ENCODE measurements at places on chromosomes 2 and 18. TPM values are rescaled to one million over a fixed set of nuclear protein-coding genes. Genes with fewer than 3 reads are reported as not detected.

DNA sequence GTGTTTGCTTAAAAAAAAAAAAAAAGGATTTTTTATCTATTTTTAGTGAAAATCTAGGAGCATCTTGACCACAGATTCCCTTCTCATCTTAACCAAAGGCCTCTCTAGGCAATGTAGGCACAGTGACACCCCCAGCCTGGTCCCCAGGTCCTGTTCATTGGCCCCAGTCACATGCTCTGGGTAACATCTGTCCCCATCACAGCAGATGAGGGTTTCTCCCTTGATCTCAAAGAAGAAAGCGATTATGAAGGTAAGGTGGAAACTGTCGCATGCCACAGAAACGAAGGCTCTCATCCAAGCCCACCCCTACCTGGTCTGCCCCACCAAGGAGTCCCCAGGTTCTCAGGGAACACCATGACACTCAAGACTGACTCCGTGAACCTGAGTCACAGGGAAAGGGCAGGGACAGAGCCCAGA is 4.7 kb downstream of the HS6ST1 start:
- DNase-seq, result peak; percentile 60

DNA sequence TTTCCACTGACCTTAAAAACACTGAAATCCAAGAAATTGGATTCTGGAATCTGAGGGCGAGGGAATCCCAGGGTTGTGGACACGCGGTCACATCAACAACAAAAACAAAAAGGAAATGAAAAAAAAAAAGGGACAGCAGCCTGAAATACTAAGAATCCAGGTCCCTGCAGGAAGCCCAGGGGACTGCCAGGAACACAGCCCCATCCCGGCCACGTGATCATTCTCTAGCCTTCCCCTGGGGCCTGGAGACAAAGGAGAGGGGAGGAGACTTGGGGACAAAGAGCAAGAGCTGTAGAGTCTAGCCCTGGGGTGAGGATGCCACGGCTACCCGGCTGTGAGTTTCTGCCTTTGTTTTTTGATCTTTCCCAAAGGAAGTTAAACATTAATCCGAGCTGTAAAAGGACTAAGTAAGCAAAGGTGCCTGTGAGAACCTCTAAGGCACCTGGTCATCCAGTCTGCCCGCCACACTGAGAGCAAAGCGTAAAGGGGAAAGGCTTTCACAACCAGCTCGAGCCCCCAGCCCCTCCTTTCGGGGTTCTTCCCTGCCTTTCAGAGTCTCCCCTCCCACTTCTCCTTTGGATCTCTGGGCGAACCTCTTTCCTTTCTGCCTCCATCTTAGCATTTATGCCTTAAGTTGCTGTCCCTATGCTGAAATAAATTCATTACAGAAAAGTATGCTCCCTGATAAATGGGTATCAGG is 57.9 kb upstream of the MSH2 start:
- DNase-seq, result no peak

Gene RTP5
- total RNA-seq, result not detected

GRCh38 chr18:46917803-46918600 is 600 bp downstream of the KATNAL2 start:
- DNase-seq, result no peak

Gene CPLX4
- total RNA-seq, result not detected

- no peak for DNase-seq
Measured at GRCh38 chr2:65231892-65232477, 4.4 kb downstream of the ACTR2 start.
